A549 treated with GW870086 at 1 μM for 4 hours (cell line): ENCODE measurements at places on chromosomes 3 and 15. TPM values are rescaled to one million over a fixed set of nuclear protein-coding genes. Genes with fewer than 3 reads are reported as not detected.

GPR160 gene
- total RNA-seq: 1.2 to 2.1 TPM (median 1.6 TPM) in 5 replicates

XCR1 gene
- not detected in 5 replicates for total RNA-seq

PIERCE2 gene
- 2.5 to 4.0 TPM (median 3.6 TPM) in 5 replicates for total RNA-seq

GOLGA6L7 gene
- not detected in 5 replicates for total RNA-seq

GOLGA8K gene
- 0.56 to 0.97 TPM (median 0.71 TPM) in 5 replicates for total RNA-seq

CD200 gene
- not detected in 5 replicates for total RNA-seq

EPHB1 gene
- total RNA-seq: 0.14 to 0.17 TPM (median 0.16 TPM) in 3 of 5 replicates, not detected in the others

SNX4 gene
- total RNA-seq: 19.4 to 26.4 TPM (median 23.5 TPM) in 5 replicates

CDHR4 gene
- 0.21 to 0.52 TPM (median 0.32 TPM) in 4 of 5 replicates, not detected in the other for total RNA-seq

ZNF860 gene
- total RNA-seq: 1.3 to 1.5 TPM (median 1.4 TPM) in 5 replicates

ROBO2 gene
- not detected in 5 replicates for total RNA-seq

JAGN1 gene
- 80.7 to 106 TPM (median 91.1 TPM) in 5 replicates for total RNA-seq

CCDC39 gene
- total RNA-seq: 0.17 TPM in 1 of 5 replicates, not detected in the others
